ENCODE measurements at places on chromosomes 2 and 18.

DNA sequence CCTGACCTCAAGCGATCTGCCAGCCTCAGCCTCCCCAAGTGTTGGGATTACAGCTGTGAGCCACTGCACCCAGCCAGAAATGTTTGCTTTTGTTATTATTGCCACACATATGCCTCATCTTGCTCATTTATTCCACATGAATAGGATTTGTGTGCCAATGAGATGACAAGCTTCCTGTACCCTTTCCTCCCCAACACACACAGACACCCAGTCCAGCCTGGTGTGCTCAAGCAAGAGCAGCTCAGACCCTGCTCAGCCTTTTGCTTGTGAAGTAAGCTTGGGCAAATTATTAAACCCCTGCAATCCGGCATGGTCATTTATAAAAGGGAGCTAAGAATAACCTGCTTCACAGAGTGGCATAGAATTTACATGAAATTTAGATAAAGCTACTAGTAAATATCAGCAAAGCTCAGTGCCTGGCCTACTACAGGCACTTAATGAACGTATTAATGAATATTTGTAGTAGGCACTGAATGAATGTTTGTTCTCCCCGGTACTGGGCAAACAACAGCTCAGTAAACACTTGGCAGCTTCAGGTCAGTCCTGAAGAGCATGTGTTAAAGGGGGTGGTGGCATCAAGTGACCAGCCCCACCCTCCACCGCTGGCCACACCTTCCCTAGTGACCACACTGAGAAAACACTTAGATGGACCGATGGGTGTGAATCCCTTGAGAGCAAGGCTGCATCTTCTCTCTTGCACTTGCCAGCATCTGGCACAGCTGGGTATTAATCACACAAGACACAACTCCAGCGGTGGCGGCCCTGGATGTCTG is 280.2 kb downstream of the SRBD1 start:
- no peak for DNase-seq

DNA sequence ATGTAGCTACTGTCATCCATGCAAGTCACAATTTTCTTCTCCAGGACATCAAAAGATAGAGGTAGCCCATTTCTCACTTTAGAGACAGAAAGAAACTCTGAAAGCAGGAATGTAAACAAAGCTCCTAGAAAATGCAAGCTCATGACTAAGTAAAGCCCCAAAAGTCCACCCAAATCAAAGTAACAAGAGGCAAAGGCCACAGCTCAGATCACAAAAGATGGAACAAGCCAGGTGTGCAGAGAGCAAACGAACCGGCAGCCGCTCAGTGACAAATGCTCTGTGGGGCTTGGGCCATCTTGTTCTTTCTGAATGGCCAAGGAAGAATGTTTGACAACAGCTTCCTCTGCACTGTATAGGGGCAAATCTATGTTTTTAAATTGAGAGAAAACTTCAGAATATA is 201.0 kb downstream of the CYRIA start:
- no peak for DNase-seq

- no peak for DNase-seq
Observed at GRCh38 chr2:150625303-150625702, 137.8 kb upstream of the RND3 start.

GRCh38 chr2:38013158-38013752 is 62.7 kb downstream of the CYP1B1 start:
- no peak for DNase-seq

- no peak for DNase-seq
Observed at GRCh38 chr2:195304310-195304709, 352.7 kb upstream of the SLC39A10 start.

- no peak for DNase-seq
Observed at GRCh38 chr2:181520253-181520652, 63.1 kb downstream of the ITGA4 start.
